ENCODE measurements at places on chromosomes 6 and 20.

DNA sequence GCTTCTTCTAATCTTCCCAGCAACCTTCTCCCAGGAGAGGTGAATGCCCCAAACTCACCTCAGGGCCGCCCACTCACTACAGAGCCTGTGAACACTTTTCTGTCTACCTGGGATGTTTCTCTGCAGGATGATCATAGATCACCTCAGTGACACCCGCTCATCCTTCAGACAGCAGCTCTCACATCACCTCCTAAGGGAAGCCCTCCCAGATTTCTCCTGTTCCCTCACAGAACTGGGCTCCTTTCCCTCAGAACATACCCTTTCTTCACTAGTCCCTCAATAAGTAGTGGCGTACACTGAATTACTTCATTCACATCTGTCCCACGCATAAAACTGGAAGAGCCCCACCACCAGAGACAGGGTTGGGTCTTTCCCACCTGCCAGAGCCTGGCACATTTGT lies 57.8 kb downstream of the CDK5RAP1 start:
- no peak for DNase-seq

- no peak for DNase-seq
These were observed 50.6 kb upstream of the FBXO30 start for GRCh38 chr6:145865175-145865574.

- peak; percentile 53 for DNase-seq
These were observed 138.0 kb downstream of the NFATC2 start for GRCh38 chr20:51404297-51405060.

GRCh38 chr20:61674121-61674520 lies 391.6 kb downstream of the TAF4 start:
- DNase-seq, result no peak

DNA sequence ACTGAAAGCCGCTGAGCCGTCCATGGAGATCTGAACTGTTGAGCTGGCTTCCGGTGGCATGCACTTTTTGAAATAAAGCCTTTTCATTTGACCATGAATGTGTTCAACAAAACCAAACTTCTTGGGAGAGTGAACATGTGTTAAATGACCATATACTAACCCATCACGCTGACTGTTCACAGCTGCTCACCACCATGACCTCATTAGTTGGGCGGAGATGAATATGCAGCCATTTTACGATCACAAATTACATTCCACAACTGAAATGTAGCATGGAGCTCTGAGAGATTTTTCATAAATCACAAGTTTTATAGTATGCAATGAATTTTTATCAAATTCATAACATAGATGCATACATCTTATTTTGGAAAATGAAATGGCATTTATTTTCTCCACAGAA lies 4.2 kb downstream of the RAMACL start:
- no peak for DNase-seq

DNA sequence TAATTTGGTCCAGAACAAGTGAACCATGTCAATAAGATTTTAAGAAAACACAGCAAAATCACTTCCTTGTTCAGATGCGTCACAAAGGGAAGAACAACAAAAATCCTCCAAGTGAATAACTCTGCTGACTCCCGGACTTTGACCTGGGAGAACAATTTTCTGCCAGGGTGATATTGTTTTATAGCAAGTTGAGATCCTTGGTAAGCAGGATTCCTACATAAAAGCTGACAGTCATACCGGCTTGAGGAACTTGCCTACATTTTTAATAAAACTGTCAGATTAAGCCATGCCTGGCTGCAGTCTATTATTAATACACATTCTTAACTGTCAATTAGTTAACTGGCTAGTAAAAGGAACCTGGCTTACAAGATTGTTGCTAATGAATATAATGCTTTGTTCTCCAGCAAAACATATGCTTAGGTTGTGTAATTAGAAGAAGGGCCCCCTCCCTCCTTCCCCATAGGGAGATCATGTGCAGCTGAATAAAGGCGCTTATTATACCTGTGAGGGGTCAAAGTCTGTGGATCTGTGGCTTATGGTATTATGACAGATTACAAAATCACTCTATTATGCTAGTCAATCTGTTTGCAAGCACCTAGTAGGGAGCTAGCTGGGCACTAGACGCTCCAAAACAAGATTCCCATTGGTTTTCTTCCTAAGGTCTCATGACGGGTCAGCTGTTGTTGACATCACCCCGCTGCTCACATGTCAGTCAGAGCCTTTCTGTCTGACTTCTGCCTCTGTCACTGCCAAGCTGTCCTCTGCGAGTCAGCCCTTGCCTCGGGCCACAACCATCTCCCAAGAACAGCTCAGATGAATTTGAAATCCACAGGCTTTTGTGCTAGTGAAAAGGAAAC lies 44.6 kb upstream of the SEC63 start:
- DNase-seq, result no peak

DNA sequence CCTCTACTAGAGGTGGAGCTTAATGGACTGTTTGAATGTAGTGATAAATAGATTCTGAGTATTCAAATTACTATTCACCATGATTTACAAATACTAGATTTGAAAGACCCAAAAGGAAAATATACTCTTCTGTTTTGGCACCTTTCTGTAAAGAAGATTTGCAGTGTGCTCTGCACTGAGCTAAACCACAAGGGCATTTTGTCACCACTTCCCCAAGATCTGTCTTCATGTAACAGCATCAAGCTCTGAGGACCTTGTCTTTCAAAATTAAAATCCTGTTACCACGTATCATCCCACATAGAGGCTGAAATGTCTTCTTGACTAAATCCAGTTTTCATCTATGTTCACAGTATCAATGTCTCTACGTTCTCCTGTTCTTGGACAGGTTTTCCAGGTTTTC lies 3.3 kb upstream of the PGK2 start:
- no peak for DNase-seq

DNA sequence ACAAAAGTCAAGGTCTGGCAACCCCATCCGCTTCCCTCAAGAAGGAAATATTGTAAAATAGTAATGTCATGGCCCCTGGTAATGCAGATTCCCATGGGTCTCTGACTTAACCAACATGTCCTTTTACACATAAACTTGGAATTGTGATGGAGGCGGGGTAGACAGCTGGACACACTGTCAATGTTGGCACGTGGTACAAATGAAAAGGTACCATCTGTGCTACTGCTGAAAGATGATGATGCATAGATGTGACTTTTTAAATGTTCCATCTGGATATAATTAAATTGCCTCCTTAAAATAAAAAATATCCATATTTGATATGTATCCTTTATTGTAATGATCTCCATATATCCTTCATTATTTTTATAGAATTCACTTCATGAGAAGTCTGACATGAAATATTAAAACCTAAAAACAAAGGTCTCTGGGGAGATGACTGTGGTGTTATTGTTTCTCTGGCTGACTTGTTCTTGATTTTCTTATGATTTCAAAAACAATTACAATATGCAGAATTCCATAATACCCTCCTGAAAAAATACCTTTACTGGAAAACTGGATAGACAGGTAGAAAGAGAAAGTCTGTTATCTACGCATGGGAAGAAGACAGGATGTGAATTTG lies 104.5 kb downstream of the MKKS start:
- DNase-seq, result no peak

DNA sequence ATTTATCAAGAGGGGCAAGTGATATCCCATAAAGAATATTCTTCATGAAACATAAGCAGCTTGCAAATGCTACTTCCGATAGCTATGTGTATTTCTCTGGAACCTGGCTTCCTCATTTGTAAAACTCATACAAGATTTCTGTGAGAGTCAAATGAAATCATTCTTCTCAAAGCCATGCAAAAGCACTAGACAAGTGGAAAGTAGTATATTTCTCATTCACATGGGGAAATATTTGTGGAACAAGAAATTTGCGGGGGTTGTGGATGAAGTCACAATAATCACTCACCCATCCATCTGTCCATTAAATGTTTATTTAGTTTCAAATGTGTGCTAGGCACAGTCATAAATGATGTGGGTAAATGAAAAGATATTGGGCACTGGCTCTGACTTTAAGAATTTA lies 150.5 kb downstream of the IPCEF1 start:
- DNase-seq, result no peak
